ENCODE measurements at places on chromosomes 3 and 15.

- no peak for DNase-seq
Measured at GRCh38 chr15:23663232-23663631, 15.6 kb upstream of the MAGEL2 start.

DNA sequence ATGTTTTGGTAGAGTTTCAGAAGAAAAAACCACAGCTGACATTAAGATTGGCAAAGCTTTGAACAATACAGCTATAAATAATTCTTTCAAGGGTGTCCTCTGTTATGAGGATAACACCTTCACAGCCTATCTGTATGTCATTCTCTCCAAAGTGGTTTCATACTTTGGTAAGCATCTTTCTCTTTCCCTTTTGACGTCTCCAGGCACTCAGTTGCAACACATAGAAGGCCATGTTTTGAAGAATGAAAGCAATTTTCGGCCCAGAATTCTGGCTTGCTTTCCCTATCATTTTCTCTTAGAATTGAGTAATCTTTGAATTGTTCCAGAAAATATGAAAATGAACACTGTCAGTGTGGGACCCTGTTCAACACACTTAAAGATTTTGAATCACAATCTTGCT lies 200.0 kb upstream of the CBLB start:
- peak; percentile 31 for DNase-seq

DNA sequence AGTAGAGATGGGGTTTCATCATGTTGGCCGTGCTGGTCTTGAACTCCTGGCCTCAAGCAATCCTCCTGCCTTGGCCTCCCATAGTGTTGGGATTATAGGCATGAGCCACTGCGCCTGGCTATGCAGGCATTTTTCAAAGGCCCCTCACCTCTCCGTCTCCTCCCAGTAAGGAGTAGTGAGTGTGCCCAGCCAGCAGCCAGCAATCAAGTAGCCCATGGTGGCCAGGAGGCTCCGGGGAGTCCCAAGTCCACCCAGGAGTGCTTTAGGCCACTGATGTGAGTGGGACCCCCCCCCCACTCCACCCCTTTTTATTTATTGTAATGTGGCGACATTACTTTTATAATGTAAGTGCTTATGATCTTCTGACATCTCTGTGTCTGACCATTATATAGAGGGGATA lies 8.1 kb downstream of the ISG20 start:
- no peak for DNase-seq

GRCh38 chr15:57503911-57504598 lies 87.6 kb upstream of the MYZAP start:
- DNase-seq = no peak

- no peak for DNase-seq
Measured at GRCh38 chr3:195005759-195006510, 265.0 kb downstream of the XXYLT1 start.

DNA sequence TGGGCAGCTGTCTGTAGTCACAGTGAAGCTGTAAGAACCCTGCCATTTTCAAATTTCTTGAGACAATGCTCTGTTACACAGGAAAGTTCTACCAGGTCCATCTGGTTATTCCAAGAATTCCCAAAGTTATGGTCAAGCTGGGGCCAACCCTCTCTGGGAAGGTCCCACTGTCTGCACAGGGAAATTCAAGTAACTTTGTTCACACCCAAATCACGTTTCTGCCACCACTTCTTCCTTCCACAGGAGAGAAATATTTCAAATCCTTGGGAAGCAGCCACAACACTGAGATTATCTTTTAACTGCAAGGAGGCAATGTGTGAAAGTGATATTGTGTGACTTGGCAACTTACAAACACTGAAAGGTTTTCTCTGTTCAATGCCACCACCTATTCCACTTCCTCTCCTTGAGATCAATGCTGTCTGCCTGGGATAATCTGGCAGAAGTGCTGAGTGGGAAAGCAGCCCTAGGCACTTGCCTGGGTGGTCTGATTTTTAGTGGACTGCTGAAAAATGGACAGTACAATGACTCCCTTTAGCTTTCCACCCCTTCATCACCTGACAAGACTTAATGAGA lies 5.6 kb downstream of the SCAMP2 start:
- DNase-seq = no peak

DNA sequence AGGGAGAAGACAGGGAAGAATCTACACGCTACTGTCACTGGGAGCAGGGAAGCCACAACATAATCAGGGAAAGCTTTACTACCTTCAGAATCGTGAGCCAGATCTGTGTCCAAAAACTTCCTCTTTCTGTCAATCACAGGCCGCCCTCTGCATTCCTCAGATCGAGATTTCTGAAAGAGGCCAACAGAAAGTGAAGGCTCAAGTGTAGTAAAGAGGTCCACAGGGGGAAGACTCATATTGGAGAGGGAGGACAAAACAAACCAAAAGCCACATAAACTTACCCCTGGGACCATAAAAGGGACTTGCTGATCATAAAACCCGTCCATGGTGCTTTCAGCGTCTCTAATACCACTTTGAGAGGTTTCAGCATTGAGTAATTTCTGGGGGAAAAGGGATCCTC lies 3.3 kb downstream of the ETV5 start:
- DNase-seq = no peak

DNA sequence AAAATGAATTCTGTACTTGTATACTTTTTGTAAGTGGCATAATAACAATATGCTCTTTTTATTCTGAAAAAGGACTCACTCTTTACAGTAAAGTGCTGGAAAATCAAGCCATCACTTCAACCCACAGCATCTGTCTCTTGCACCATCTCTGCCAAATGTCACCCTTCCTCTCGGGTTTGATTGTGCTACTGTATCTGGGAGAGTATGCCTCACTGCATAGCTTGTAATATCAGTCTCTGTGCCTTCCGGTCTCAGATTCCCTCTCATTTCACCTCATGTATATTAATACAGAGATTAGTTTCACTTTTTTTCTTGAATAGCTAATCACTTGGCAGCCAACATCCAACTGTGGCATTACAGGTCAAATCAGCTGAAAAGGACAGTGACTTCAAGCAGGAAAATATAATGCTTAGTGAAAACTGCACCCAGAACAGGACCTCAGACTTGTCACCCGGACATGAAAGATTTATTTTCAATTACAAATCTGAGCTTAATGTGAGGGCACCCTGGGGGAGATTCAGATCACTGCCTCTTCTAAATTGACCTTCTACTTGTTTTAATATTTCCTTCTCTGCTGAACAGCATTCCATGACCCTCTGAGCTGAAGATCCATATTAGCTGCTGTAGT lies 605.8 kb upstream of the NAALADL2 start:
- no peak for DNase-seq

Measured in AG09319 (cell line).